Hepatocyte (in vitro differentiated cells): ENCODE measurements at places on chromosomes 3 and 15. TPM values are rescaled to one million over a fixed set of nuclear protein-coding genes. Genes with fewer than 3 reads are reported as not detected.

KCNH8 gene
- 0.22 and 1.1 TPM in 2 replicates for polyA plus RNA-seq

GRCh38 chr3:112084980-112085705 lies 1.0 kb upstream of the C3orf52 start:
- no peaks in the 10 kb centered on the region for H3K27me3 ChIP-seq
- H3K4me1 ChIP-seq: peaks cover 28% of the 10 kb centered on the region
- peak; percentile 85 for DNase-seq
- no peak overlapping the region for H3K4me3 ChIP-seq

CASR gene
- polyA plus RNA-seq: 0.18 and 0.61 TPM in 2 replicates

DNA sequence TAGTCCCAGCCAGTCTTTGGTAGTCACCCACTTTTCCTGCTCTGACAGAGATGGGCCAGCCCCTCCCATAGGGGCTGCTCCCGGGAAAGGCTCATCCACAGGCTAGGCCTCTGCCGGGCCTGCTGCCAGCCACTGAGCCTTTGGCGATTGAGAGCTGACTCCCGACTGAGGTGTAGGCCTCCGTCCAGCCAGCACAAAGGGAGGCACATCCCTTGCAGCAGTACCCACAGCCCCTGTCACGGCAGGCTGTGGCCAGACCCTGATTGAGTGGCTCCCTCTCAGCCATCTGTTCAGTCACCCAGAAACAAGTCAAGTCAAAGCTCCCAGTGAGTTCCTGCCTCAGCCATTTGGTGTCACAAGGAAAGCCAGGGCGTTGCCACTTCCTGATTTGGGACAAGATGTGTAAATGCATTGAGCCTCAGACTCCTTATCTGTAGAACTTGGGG lies 6.2 kb upstream of the PAK6 start:
- no peaks in the 10 kb centered on the region for H3K4me1 ChIP-seq
- peak; percentile 2 for DNase-seq
- H3K4me3 ChIP-seq: no peak overlapping the region

TRIM42 gene
- not detected in 2 replicates for polyA plus RNA-seq

GRCh38 chr3:124064050-124064449 lies 72.1 kb upstream of the ROPN1 start:
- no peaks in the 10 kb centered on the region for H3K27me3 ChIP-seq
- H3K36me3 ChIP-seq: no peaks in the 10 kb centered on the region
- H3K4me3 ChIP-seq: no peak overlapping the region
- no peak for DNase-seq
